Endothelial cell of umbilical vein (primary cell): ENCODE measurements at places on chromosomes 4 and X. TPM values are rescaled to one million over a fixed set of nuclear protein-coding genes. Genes with fewer than 3 reads are reported as not detected.

Gene SUPT20HL1
- not detected in 2 replicates for total RNA-seq

DNA sequence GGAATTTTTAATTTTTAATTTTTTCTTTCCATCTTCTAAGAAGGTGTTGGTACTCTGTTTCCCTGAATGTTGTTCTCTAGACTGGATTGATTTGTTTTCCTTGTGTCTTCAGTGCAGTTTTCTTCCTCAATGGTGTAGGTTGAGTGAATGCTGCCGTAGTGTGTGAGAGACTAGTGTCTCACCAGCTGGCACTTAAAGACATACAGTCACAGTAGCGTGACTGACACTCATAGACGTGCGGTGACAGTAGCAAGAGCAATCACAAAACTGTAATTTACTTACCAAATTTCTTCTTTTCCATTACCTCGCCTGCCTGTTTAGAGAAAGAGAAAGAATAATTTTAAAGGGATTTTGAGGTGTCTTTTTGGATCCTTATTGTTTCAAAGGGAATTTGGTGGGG is 21.4 kb upstream of the PGM2 start:
- no peak for DNase-seq

DNA sequence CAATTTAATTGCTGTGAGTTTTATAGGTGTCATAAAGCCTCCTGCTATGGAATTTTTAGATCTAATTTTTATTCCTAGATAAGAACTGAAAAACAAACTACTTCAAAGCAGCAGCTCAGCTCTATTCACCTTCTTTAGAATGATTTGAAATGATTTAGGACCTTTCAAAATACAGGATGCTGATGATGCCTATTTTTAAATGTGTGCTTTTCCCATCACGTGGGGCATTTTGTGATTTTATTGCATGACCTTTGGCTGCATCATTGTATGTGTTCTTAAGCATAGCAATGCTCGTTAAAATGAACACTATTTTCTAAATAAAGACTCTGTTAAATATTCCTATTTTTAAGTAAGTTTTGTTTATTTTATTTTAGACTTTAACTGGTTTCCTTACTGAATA is 537.3 kb downstream of the STPG2 start:
- peak; percentile 76 for DNase-seq

GRCh38 chr4:110042545-110043517 is 130.1 kb downstream of the EGF start:
- DNase-seq: no peak

DNA sequence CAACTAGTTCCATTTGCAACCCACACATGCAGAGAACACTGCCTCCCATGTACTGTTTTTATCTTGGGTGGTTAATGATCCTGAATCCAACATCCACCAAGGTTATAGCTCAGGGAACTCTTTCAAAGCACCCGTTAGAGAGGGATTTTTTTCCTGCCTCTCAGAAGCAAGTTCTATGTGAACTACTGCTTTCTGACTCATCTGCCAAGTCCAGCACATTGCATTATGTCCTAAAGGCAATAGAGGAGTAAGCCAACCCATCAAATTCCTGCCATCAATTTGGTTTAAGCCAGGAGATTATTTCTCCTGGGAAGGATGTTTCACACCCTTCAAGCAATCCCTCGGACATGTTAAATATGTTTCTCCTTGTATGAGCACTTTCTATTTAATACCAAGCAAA is 334.5 kb downstream of the GASK1B start:
- DNase-seq: no peak

GRCh38 chrX:18871161-18871890 is 112.6 kb downstream of the PHKA2 start:
- DNase-seq: no peak

DNA sequence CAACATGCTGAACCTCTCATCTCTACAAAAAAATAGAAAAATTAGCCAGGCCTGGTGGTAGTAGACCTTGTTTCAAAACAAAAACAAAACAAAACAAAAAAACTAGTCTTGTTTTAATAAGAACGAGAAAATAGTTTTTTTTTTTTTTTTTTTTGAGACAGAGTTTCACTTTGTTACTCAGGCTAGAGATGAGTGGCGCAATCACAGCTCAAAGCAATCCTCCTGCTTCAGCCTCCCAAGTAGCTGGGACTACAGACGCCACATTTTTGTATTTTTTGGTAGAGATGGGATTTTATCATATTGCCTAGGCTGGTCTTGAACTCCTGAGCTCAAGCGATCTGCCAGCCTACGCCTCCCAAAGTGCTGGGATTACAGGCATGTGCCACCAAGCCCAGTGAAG is 47.7 kb upstream of the UGDH start:
- no peak for DNase-seq

DNA sequence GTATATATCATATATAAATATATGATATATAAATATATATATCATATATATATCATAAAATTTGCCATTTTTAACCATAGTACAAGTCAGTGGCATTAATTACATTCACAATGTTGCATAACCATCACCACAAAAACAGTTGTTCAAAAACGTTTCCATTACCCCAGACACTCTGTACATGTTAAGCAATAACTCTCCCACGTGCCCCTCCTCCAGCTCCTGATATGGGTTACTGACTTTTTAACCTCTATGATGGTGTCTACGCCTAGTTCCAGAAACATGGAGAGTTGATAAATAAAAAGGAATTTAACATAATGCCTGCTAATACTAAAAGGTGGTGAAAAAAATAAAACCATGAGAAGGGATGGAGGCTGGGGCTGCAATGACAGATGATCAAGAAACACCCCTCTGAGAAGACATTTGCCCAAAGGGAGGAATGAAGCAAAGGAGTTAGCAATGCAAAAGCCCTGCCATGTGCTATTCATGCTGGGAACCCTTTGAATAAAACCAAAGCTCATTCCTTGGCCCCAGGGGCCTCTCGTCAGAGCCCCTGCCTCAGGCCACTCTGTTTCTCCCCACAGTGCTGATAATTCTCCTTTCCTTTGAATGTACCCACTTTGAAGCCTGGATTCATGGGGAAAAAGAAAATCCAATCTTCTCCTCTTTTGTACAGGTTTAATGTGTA is 144.3 kb downstream of the NWD2 start:
- no peak for DNase-seq

GRCh38 chr4:149031399-149031798 is 589.2 kb upstream of the NR3C2 start:
- DNase-seq: peak; percentile 50

GRCh38 chrX:97639526-97639925 is 755.8 kb downstream of the RPA4 start:
- no peak for DNase-seq

DNA sequence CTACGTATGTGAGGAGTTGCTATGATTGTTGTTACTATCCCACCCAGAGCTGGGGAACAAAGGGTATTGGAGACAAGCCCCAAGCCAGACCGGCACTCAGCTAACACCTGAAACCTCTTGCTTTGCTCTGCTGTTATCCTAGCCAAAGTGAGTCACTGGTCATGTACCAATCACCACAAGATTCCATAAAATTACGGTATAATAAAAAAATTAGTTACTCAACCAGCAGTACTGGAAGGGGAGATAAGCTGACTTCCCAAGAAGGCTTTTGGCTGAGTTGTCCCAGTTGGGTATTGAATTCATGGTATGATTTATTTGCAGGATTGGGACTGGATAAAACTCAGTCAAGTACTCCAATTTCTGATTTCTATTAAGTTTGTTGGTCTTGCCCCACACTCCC is 5.3 kb downstream of the EDA2R start:
- no peak for DNase-seq

DNA sequence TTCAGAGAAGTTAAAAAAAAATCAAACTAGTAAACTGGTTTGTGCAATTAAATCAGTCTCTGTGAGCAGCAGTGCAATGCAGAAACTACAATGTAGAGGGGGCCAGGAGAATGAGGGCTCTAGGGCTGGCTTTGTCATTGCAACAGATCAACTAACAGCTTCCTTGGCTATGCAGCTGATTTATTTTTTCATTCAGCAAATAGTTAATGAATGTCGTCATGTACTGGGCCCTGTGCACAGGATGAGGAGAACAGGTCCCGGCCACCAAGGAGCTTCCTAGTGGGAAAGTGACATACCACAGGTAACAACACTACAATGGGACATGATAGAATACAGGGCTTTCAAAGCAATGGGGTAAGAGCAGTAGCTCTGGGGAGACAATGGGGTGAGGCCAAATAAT is 190.1 kb downstream of the NSUN7 start:
- DNase-seq: no peak

Gene ZCCHC18
- 1.6 and 2.3 TPM in 2 replicates for total RNA-seq

Gene ERAS
- total RNA-seq: not detected in 2 replicates

DNA sequence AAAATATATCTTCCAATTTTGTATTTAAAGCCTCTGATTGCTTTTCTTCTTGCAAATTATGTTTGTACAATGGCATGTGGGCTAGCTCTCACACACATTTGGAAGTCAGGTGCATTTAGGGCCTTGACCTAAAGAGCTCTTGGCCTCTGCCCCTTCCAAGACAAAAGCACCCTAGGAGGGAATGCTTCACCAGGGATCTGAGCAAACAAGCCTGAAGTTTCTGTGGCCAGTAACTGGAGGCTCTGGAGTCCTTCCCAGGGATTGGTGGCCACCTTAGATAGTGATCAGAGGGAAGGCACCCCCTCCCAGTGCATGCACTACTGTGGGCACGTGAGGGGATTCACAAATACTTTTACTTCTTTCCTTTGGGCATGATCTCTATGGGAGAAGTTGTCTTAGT is 60.3 kb upstream of the DIPK2B start:
- DNase-seq: no peak
